ENCODE measurements at places on chromosomes 7 and 10. TPM values are rescaled to one million over a fixed set of nuclear protein-coding genes. Genes with fewer than 3 reads are reported as not detected.

- DNase-seq = no peak
- no peaks in the 10 kb centered on the region for H3K4me1 ChIP-seq
- H3K27me3 ChIP-seq = no peaks in the 10 kb centered on the region
- no peak overlapping the region for H3K27ac ChIP-seq
Observed at GRCh38 chr10:9038146-9038714, 983.7 kb downstream of the GATA3 start.

The MYO3A gene
- 0.43 TPM for polyA plus RNA-seq

DNA sequence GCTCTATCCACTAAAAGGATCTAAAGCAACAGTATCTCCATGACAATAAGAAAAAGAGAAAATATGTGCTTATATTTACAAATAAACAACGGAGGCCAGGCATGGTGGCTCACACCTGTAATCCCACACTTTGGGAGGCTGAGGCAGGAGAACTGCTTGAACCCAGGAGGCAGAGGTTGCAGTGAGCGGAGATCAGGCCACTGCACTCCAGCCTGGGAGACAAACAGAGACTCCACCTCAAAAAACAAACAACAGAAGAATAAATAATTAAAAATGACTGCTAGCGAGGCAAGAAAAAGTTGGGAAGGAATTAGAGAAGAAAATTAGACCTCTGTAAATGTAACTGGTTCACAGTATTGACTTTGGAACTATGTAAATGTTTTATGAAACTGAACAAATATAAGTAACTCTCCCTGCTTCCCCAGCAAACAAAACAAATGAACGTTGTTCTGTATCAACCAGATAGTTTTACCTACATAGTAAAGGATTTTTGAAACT is 17.1 kb downstream of the TRIM24 start:
- H3K4me1 ChIP-seq = peaks cover 6% of the 10 kb centered on the region
- no peak for DNase-seq
- no peak overlapping the region for H3K4me3 ChIP-seq
- no peak overlapping the region for H3K27ac ChIP-seq
- H3K36me3 ChIP-seq = peaks cover 2% of the 10 kb centered on the region
- H3K27me3 ChIP-seq = no peaks in the 10 kb centered on the region

The STK31 gene
- 0.14 TPM for polyA plus RNA-seq

The CYP2C19 gene
- polyA plus RNA-seq = not detected

DNA sequence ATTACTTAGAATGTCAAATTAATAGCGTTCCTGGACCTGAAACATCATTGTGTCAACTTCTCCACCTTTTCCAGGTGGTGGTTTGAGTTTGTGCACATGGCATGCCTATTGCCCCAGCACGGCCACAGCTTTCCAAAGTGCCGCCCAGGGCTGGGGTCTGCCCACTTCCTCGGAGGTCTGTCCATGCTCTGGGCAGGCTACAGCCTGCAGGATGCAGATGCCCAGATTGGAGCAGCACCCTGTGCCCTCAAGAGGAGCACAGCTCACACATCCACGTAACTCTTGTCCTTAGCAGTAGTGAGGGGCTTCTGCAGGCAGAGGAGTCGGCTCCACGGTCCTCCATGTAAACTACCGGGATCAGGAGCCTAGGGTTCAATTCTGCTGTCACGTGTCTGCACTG is 238.6 kb downstream of the EBF3 start:
- H3K27me3 ChIP-seq = no peaks in the 10 kb centered on the region
- H3K36me3 ChIP-seq = no peaks in the 10 kb centered on the region
- H3K4me1 ChIP-seq = no peaks in the 10 kb centered on the region
- H3K27ac ChIP-seq = no peak overlapping the region
- DNase-seq = no peak
- H3K4me3 ChIP-seq = no peak overlapping the region
